ENCODE measurements at places on chromosomes 4 and X.
A peak's percentile ranks its signal among the peaks of the same experiment; 100 is the strongest.

- DNase-seq: no peak
These were observed 502 bp downstream of the HNRNPDL start for GRCh38 chr4:82429728-82430192.

DNA sequence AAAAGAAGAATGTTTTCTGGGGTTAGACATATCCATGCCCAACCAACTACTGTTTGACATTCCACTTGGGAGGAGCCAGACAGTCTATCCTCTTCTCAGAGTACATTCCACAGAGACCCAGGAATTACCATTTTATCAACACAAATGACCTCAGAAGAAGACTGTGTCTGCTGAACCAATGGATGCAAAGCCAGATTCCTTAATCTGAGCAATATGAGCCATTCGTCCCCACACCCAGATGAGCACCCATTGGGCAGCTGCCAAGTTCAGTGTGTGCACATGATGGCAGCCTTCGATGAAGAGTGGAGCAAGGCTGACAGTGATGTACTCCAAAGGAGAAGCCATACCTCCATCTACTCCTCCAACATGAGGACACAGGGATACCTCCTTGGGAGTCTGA, 111.3 kb downstream of the ZNF674 start:
- DNase-seq: no peak

GRCh38 chr4:142812091-142812490, 34.0 kb downstream of the INPP4B start:
- DNase-seq: no peak

- no peak for DNase-seq
These were observed 4.7 kb upstream of the LARP1B start for GRCh38 chr4:128056396-128056795.

DNA sequence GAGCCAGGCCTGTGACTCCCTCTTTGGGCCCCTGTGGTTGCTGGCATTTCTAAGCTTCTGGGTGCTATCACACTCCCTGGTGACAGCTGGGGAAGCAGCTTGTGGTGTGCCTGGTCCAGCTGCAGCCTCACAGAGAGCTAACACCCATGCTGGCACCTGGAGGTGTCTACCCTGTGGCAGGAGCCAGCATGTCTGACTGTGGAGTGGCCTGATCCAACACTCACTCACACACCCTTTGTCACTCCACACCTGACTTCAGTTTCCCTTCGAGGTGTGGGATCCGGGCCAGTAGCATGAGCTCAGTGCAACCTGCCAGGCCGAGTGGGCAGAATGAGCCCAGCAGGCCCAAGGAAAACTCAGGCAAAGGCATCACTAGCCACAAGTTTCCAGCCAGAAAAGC, 67.5 kb downstream of the TECRL start:
- DNase-seq: no peak

- DNase-seq: no peak
These were observed 12.3 kb upstream of the VCX2 start for GRCh38 chrX:8183346-8183745.

DNA sequence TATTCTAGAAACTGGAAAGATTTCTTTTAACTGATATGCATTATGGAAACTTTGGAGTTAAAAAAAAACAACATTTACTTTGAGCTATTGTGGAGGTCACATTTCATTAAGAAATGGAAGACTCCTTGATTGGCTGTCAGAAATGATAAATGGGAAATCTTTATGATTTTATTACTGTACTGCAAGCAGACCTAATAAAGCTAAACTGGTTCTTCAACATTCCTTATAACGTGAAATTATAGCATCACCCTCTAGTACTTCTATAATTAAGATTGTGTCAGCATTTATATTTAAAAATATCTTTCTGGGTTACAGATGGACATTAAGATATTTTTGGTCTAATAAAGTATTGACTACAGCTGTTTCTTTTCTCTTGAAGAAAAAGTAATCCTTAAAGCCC, 213.8 kb upstream of the PACRGL start:
- DNase-seq: no peak

DNA sequence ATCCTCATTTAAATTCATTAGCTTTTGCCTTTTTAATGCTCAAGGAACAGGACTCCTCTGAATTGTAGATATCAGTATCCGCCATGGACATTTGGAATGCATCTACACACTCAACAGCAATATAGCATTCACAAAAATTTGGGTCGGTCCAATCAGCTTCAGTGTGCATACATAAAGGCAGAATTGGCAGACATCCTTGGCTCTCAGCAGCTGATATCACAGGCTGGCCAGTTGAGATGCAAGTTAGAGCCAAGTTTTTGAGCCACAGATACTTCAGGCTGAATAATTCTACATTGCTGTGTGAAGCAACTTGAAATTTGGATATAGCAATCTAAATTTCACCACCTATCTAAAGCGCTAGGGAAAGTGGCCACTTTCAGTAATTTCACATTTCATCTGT, 821.1 kb downstream of the PCDH19 start:
- DNase-seq: no peak

DNA sequence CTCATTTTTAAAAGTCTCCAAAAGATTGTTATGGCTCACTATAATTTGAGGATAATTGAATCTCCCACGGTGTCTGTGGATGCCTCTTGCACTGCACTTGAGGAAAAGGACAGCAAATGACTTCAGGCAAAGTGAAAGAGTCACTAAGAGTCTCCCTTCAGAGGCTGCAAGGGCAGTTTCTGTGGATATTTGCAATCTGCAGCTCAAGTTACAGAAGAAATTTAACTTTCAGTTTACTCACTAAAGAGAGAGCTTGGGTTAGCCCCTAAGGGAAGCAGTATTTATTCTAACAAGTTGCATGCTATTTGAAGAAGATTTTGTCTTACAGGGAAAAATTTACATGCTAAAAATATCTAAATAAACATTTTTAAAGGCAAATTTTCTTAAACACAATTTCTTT, 912.0 kb upstream of the TENM3 start:
- DNase-seq: no peak

- DNase-seq: no peak
These were observed 37.6 kb downstream of the EFHC2 start for GRCh38 chrX:44305921-44306320.

DNA sequence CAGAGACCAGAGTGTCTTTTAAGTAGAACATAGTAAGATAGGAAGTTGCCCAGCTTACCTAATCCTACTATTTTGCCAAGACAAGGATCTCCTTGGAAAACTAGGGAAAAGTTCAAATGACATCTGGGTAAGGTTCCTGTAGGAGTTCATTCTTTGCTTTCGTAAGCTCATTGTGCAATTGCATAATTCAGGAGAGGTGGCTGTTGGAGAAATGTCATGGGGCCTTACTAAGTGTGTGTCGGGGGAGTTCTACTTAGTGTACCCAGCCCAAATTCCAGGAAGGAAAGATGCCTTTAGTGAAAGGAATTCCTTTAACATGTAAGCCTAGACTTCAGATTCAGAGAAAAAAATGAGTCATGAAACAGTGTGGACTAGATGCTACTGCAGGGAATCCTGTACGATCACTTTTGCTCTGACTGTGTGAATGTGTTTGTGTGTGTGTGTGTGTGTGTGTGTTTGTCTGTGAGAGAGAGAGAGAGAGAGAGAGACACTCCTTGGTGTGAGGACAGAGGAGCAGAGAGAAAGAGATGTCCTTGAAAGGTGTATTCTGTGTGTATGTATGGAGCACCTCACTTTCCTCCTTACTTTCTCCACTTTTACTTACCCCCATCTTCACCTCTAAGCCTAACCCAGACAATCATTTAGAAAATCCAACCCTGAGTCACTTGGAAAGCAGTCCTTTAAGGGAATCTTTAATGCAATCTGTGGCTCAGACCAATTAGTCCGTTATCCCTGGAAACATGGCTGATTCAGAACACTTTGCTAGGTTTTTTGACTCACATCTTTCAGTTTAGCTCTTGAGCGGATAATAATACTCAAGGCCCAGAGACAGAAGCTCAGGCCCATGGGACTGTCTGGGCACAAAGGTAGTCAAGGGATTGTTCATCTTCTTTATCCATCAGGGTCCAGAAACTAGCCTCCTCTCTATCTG, 114.5 kb upstream of the ACSL4 start:
- no peak for DNase-seq

DNA sequence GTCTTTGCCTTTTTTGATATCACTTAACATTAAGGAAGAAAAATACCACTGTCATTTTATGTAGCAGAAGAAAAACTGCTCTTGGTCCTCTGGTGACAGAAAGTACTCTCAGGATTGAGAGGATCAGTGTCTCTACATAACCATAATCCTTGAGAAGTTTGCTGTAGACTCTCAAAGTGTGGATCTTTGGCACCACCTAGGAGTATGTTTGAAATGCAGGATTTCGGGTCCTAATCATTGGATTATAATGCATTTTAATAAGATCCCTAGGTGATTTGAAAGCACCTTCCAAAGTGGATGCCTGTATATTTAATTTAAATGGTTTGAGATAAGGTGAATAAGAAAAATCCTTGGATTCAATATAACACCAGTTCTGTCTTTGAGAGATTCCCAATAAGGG, 23.2 kb downstream of the MOB1B start:
- DNase-seq: no peak

DNA sequence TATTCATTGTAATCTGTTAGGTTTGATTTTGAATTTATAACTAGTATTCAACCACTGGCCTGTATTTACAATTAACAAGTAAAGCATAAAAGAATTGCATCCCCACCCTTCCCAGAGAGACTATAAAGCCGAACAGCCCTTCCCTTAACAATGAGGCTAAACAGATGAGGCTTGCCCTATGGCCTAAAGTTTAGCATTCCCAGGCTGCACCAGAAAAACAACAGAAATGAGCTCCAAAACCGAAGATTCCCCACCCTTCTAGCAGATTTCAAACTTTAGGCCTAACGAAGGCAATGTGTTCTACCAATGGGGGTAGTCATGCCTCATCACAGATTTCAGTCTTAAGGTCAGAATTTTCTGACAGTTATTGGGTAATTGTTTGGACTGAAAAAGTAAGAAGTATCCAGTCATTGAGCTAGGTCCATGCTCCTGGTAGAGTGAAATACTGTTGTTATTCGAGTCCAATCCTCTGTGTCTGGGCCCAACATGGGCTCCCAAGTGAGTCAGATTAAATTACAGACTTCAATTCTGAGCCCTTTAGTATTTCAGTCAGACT, 197.6 kb downstream of the ANTXR2 start:
- no peak for DNase-seq

GRCh38 chrX:131621650-131622049, 77.8 kb downstream of the OR13H1 start:
- DNase-seq: no peak

GRCh38 chr4:14701896-14702295, 300.4 kb upstream of the CPEB2 start:
- DNase-seq: no peak

DNA sequence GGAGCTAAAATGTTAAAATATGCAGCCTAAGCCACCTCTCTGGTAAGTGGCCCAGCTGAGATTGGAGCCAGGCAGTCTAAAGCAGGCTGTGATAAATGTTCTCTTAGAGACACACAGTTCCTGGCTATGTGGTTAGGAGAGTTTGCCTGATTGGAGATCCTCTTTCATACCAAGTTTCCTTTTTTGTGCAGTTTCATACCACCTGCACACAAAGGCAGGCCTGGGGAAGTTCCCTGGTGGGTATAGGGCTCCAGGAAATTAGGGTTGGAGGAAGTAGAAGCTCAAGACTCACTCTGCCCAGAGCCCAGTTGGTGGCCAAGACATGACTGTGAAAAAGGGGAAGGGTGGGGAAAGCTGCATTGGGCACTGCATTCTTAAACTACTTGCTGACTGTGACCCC, 16.9 kb downstream of the CYBB start:
- peak; percentile 14 for DNase-seq
